ENCODE measurements at places on chromosomes 1 and 21.

GRCh38 chr1:25680701-25681100 is 64.1 kb downstream of the MAN1C1 start:
- no peak for DNase-seq

DNA sequence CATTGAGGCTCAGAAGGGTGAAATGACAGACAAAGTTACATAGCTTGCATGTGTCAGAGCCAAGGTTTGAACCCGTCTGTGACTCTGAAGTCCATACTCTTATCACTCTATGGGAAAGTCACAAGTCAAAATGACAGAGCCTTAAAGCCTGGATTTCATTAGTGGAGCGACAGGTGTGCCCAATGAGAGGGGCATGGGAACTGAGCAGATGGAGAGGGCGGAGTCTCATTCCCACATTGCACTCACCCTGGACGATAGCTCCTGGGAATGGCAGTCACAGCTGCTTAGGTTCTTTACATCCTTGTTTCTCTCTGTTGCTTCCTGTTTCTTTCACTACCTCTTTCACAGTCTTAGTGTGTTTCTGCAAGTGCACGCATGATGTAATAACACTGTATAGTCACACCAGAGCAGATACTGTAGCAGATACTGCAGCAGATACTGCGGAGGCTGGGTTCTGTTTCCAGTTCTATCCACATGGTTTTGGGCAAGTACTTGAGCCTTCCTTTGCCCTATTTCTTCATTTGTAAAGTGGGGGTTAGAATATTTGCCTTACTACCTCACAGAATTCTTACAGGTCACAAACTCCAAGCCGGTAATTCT is 127.2 kb downstream of the ZSCAN20 start:
- DNase-seq: no peak

DNA sequence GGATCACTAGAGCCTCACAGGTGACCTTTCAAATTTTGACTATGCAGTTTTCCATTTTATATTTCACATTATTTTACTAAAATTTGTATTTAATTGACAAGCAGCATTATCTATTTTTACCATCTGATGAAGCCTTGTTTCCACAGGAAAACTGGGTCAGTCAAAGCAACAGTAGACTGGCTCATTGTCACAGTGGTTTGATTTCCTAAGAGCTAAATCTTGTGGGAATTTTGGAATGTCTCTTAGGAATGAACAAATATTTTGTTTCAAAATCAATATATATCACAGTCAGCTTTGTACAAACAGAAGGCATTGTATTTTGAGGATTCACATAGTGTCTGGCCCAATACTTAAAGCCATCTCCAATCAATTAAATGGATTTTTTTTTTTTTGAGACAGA is 152.6 kb upstream of the RNPC3 start:
- no peak for DNase-seq

- DNase-seq: no peak
Observed at GRCh38 chr1:194227161-194227560, 1040.7 kb upstream of the B3GALT2 start.

DNA sequence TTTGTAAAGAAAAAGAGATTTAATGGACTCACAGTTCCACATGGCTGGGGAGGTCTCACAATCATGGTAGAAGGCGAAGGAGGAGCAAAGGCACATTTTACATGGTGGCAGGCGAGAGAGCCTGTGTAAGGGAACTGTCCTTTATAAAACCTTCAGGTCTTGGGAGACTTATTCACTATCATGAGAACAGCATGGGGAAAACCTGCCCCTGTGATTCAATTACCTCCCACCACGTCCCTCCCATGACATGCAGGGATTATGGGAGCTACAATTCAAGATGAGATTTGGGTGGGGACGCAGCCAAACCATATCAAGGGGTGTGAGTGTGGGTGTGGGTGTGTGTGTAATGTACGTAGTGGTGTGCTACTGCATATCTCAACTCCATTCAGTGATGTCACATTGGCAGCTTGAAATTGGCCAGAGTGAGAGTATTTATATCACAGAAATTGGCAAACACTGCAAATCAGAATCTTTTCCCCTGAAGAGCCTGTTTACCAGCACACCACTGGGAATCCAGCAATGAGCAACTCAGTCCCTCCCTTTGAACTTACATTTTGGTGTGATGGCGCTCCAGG is 5.4 kb downstream of the ARHGEF10L start:
- DNase-seq: no peak

GRCh38 chr1:13507075-13507474 is 6.7 kb downstream of the LRRC38 start:
- DNase-seq: no peak

GRCh38 chr1:178867670-178868069 is 3.2 kb downstream of the ANGPTL1 start:
- DNase-seq: no peak

DNA sequence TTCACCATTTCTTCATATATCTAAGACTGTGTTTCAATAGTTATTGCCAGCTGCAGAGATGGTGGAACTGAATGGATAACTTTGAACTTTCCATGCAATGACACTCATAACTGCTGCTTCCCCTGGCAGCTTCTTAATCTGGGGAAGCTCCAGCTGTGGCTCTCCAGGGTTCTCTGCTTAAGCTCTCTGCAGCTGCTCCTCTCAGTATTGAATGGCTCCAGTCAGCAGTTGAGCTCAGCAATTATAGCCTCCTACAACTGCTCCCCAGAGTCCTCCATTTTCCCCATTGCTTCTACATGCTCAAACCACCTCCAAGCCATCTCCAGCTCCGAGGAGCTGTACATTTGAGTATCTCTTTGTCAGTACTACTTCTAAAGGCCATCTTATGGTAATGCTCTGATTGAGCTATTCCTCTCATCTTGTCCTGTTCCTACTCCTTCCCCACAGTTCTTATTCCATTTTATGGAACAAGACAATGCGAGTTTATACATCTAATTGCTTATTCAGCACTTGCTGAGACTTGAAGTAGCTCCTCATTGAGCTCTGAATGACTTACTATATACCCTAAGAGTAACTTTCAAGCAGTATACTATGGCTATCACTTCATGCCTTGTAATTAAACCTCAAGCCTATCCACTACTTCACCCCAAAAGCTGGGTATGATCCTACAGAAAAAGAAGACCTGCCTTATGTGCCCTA is 362.4 kb downstream of the NEGR1 start:
- DNase-seq: no peak

GRCh38 chr1:28591708-28592320 is at the start of gene RAB42:
TSS of gene RAB42 (plus strand) at chr1:28592265. CDS start at chr1:28592512, 247 bp downstream.
- DNase-seq: no peak

GRCh38 chr1:206489980-206490770 is 17.2 kb upstream of the RASSF5 start:
- peak; percentile 88 for DNase-seq

DNA sequence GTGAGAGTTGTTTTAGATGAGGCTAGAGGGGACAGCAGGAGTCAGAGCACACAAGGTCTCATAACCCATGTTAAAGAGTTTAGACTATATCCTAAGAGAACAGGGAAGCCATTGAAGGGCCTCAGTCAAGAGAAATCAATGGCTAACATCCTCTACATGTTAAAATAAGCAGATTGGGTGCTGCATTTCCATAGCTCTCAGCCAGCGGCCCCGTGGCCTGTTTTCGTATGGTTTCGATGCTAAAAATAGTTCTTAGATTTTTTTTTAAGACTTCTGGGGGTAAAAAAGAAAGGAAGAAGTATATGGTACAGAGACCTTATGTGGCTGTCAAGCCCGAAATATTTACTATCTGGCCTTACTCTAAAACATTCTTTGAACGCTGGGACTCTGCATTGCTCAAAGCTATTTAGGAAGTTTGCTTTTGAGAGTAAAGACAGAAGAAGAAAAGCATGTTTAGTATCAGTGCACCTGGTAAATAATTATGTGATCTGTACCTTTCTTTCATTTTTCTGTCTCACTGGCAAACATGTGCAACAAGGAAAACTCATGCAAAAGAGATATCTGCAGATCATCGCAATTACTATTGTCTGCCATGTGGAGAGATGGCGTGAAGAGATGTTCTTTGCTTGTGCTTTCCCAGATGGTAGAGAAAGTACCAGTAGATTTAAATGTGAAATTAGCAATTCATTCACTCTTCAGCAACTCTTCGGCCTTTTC is 8.4 kb downstream of the PDIK1L start:
- no peak for DNase-seq

GRCh38 chr1:113904293-113904673 is 316 bp downstream of the AP4B1 start:
- no peak for DNase-seq

DNA sequence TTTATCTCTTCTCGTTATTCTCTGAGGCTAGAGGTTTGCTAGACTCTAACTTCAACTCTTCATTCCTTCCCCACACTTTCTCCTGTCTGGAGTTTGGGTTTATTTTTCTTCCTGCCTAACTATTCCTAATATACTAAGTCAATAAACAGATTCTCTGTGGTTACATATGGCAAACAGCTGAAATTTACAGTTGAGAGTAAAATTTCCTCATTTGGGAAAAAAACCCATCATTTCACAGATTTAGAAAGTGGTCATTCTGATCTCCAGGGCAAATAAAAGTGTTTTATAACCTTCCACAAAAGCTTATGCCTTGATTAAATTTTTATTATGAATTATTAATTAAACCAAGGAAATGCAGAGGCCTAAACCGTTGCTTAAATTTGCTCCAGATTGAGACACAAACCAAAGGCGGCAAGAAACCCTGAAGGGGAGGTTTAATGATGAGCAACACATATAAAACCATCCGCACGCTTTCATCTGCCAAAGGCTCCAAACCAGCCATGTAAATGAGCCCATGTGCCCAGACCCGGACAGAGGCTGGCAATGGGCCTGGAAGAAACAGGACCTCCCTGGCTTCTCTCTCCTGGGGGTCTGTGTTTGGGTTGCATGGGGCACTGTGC is 201.7 kb upstream of the LMO4 start:
- no peak for DNase-seq

- no peak for DNase-seq
Observed at GRCh38 chr1:9025449-9025848, 774 bp downstream of the SLC2A7 start.

DNA sequence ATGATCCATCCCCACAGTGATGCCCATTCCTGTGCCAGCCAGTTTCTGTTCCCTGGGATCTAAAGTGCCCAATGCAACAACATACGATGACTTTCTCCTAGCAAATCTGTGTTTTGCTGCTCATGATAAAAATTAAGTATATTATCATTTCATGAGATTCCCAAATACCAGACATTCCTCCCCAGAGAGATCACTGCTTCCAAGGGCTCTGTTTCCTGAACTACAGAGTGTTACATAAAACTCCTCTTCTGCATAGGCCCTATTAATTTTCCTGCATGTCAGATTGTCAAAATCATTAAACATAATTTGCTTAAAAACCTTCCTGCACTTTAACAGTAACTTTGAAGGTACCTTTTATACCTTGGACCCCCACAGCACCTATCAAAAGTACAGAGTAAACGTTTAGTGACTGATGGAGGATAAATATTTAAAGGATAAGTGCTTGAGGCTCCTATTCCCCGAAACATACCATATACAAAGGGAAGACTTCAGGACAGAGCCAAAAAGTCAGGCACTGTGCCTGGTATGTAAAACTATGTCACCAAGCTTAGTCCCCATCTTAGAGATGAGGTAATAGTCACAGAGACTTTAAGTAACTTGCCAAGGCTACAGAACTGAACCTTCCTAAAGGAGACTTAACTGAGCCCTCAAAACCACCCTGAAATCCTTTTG is 50.2 kb downstream of the SLC25A24 start:
- no peak for DNase-seq

Measured in activated CD4-positive, alpha-beta T cell treated with anti-CD3 and anti-CD28 coated beads for 48 hours (primary cell).